ENCODE measurements at places on chromosomes 5 and 9.

DNA sequence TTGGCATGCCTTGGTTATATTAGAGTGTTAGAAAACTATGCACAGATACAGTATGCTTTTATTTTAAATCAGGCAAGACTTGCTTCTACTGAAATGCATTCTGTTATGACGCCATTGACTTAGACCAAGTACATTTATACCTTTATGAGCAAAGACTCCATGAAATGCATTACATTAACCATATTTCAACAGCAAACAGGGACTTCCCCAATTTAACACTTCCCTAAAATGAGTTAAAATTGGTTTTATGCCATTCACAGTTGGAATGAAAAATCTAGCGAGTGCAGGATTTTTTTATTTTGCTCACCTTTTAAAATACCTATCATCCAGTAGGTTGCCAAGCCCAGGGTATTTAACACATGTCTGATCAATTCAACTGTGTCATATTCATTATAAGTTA lies 272.1 kb upstream of the IZUMO3 start:
- H3K4me3 ChIP-seq = no peak overlapping the region
- no peaks in the 10 kb centered on the region for H3K27me3 ChIP-seq
- no peak for ATAC-seq

- no peaks in the 10 kb centered on the region for H3K36me3 ChIP-seq
- no peaks in the 10 kb centered on the region for H3K4me1 ChIP-seq
- no peak for ATAC-seq
- H3K4me3 ChIP-seq = no peak overlapping the region
- no peaks in the 10 kb centered on the region for H3K27me3 ChIP-seq
Observed at GRCh38 chr9:121478816-121479676, 20.6 kb downstream of the GGTA1 start.

- no peak for ATAC-seq
- no peaks in the 10 kb centered on the region for H3K4me1 ChIP-seq
- H3K36me3 ChIP-seq = no peaks in the 10 kb centered on the region
- H3K27me3 ChIP-seq = no peaks in the 10 kb centered on the region
Observed at GRCh38 chr5:109506556-109506955, 96.8 kb upstream of the PJA2 start.

GRCh38 chr5:16520841-16521240 lies 55.2 kb upstream of the ZNF622 start:
- no peak overlapping the region for H3K27ac ChIP-seq
- no peaks in the 10 kb centered on the region for H3K4me1 ChIP-seq
- H3K36me3 ChIP-seq = no peaks in the 10 kb centered on the region
- no peak overlapping the region for H3K4me3 ChIP-seq

- H3K4me1 ChIP-seq = no peaks in the 10 kb centered on the region
- H3K36me3 ChIP-seq = no peaks in the 10 kb centered on the region
- ATAC-seq = no peak
- H3K27ac ChIP-seq = no peak overlapping the region
Observed at GRCh38 chr5:118033686-118034338, 954.5 kb downstream of the DTWD2 start.

Measured in gastroesophageal sphincter (tissue), 4 donors.